Stimulated activated CD4-positive, alpha-beta T cell treated with anti-CD3 and anti-CD28 coated beads, Interleukin-4, amount 100 ng/mL, for 24 hours (primary cell): ENCODE measurements at places on chromosomes 7 and 10.

GRCh38 chr10:113144576-113144975, 194.5 kb downstream of the TCF7L2 start:
- no peak for DNase-seq

- no peak for DNase-seq
Observed at GRCh38 chr10:104804880-104805279, 163.8 kb downstream of the SORCS3 start.

DNA sequence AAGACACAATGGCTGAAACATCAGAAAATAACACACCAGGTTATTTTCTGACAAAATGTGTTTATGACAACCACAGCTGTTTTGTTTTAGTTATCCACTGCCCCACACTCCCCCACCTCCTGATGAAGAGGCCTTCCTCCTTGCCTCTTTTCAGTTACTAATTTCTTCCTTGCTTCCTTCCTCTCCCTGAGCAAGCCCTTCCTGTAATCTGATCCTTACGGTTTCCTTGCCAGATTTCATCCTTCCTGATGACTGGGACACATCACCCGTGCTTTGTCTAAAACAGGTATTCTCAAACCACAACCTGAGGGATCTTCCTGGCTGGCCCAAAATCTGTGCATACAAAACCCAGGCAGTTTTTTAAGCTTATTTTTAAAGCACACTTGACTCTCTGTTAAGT, 39.4 kb downstream of the CHST15 start:
- no peak for DNase-seq

DNA sequence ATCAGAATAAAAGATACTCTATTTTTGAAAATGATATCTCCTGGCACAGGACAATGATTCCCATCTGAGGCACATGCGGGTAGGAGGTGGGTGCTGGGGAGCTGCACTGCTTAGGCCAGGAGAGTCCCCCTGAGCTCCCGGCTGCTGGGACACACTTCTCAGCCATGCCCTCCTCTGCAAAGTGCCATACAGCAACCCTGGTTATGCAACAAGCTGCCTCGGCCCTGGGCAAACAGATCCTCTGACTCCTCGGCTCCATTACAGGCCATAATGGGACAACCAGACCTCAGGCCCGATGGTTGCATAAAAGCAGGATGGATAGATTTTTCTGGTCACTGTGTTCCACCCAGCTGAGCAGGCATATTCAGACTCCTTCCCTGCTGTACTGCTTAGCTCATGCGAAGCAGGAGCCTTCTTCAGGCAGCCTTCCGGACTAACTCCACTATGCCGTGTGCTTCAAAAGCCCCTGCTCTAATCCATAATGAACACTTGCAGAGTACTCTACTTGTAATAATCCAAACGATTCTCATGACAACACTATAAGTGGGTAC, 6.5 kb upstream of the LEP start:
- no peak for DNase-seq

DNA sequence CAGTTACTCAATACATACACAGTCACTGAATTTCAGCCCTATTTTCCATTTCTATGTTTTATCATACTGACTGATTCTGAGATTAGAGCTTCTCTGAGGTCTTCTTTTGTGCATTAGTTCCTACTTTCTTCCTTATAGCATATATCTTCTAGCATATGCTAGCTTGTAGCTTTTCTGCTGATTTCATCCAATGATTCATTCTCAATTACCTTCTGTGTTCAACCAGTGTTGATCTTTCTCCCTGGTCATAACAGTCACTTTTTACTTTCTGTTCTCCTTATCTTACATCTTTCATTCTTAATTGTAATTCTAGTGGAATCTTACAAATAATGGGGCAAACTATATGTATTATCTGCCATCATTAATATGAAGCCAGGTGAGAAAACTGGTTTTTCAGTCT, 159.5 kb upstream of the HGF start:
- DNase-seq = no peak

GRCh38 chr7:130276796-130277762, 10.4 kb downstream of the CPA2 start:
- DNase-seq = peak; percentile 68

- no peak for DNase-seq
Observed at GRCh38 chr7:84658286-84658685, 463.7 kb upstream of the SEMA3A start.

GRCh38 chr10:101646364-101646763, 48.6 kb downstream of the FBXW4 start:
- DNase-seq = no peak

DNA sequence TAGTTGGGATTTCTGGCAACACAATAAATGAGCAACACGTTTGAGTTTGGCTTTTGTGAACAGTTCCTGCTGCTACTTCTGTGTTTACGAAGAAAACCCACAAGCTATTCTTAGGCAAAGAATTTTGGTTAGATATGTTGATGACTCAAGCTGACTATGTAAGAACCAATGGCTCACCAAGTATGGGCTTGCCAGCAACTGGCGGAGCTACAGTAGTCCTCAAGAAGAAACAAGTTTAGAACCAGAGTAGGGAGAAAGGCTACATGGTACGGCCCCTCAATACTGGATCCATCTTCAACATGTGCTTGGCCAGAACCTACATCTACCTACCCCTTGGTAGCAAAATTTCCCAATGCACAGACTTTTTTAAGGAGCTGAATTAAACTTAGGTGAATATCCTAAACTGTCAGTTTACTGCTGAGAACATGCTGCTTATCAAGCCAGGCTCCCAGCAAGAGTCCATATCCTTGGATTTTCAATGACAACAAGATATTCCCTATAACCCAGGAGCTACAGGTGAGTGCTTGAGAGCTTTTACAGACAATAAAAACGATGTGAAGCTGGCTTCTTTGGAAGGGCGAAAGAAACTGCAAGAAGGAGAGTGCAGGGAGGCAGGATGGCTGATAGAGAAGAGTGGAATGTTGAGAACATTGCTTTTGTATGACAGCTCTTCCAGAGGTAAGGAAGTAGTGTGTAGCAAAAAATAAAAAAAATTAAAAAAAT, 74.3 kb upstream of the ASAH2 start:
- no peak for DNase-seq
